ENCODE measurements at places on chromosomes 16 and 17.
A peak's percentile ranks its signal among the peaks of the same experiment; 100 is the strongest.

GRCh38 chr17:2453325-2453724, 52.5 kb upstream of the MNT start:
- DNase-seq, result no peak

- DNase-seq, result peak; percentile 84
Observed at GRCh38 chr17:28712032-28712704, 480 bp upstream of the PROCA1 start.

GRCh38 chr16:53504665-53505064, 1.7 kb upstream of the AKTIP start:
- peak; percentile 57 for DNase-seq

DNA sequence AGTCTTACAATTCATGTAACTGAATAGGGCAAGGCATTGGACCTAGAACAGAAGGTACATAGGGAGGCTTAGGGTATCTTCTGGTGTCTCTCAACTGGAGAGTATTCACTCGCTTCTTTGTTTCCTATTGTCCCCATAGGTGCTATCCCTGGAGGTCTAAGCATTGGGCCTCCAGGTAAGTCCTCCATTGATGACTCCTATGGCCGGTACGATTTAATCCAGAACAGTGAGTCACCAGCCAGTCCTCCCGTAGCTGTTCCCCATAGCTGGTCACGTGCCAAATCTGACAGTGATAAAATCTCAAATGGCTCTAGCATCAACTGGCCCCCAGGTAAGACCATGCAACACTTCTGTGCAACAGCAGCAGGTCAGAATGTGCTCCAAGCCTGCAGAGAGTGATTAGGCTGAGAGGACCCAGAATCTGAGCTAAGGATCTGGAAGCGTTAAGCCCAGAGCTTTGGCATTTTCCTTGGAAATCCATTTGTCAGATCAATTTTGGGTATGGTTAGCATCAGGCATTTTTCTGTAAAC, 35.7 kb downstream of the TMC6 start:
- no peak for DNase-seq

GRCh38 chr16:68889508-68890150, 46.3 kb downstream of the TANGO6 start:
- DNase-seq, result no peak

- no peak for DNase-seq
Observed at GRCh38 chr16:35398180-35398579, 1938.8 kb downstream of the TP53TG3F start.

DNA sequence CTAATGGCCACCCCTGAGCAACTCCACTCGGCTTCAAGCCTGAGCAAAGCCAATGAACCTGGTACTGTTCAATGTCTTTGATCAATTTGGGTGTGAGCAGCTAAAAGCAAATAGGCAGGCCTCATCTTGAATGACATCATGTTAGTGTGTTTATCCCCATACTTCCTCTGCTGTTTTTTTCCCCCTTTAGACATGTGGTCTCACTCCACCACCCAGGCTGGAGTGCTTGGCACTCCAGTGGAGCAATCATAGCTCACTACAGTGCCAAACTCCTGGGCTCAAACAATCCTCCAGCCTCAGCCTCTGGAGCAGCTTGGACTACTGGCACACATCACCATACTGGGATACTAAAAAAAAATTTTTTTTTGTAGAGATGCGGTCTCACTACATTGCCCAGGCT, 75.4 kb downstream of the ARHGAP17 start:
- no peak for DNase-seq

- no peak for DNase-seq
Observed at GRCh38 chr16:62926121-62926801, 890.0 kb upstream of the CDH8 start.

DNA sequence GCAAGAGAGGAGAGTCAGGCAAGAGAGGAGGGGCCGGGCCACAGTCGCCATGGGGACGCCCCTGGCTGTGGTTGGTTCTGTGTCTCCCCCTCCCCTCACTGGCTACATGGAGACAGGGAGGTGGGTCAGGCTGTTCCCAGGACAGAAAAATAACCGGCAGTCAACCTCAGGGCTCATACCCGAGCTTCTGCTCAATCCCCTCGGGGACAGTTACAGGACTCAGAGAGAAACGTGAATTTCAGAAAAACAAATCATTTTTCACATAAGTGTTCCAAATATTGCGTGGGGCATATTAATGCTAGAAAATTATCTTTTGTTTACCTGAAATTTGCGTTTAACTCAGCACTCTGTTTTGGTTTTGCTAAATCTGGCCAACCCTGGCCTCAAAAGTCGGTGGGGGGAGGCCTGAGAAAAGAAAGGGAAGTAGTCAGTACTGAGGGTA, 22.2 kb upstream of the CPSF4L start:
- no peak for DNase-seq

DNA sequence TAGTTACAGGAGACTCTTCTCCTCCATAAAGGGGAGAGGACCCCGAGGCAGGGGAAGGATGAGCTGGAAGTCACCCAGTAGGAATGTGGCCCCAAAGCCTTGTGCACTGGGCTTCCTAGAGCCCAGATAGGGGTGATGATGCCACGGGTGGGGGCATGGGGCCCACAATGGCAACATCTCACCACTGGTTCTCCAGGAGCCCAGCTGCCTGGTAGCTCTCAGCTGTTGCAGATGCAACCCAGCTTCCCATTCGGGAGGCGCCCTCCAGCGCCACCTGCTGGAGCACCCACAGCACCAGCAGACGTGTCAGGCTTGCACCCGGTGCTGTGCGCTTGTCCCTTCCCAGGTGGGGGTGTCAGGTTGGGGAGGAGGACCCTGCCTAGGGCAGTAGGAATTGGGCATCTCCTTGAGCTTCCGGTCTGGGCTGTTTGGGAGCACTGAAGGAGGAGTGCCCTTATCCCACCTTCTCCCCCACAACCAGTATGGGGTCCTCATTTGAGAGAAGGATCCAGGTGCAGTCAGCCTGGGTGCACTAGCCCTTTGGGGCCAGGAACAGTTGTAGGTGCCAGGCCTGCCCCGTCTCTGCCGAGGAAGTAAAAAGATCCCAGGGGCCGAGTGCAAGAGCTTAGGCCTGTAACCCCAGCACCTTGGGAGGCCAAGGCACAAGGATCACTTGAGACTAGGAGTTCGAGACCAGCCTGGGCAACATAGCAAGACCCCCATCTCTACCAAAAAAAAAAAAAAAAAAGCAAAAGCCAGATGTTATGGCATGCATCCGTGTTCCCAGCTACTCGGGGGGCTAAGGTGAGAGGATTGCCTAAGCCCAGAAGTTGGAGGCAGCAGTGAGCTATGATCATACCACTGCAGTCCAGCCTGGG, 14.4 kb downstream of the CDIPT start:
- DNase-seq, result peak; percentile 92

GRCh38 chr16:5003828-5004227, 29.9 kb downstream of the NAGPA start:
- no peak for DNase-seq

GRCh38 chr17:38509772-38510420, 81.6 kb downstream of the ARHGAP23 start:
- no peak for DNase-seq

GRCh38 chr16:2535625-2536013, 2.2 kb upstream of the PDPK1 start:
- DNase-seq, result no peak

GRCh38 chr16:81649561-81650184, 129.4 kb upstream of the PLCG2 start:
- no peak for DNase-seq

DNA sequence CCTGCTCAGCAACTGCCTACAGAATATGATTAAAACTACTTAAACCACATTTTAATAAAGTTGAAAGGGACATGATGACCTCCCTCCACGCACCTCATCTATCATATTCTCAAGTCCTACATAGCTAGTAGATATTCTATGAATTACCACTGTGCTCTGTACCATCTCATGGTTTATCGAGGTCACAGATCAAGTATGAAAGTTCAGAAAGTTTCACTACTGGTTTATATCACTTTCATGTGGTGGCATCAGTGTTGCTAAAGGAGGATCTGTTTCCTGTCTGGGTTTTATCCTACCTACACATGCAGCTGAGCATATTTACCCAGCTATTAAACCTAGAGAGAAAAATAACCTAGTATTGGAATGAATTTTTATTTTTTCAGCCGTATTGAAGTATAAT, 214.9 kb upstream of the MON1B start:
- no peak for DNase-seq

DNA sequence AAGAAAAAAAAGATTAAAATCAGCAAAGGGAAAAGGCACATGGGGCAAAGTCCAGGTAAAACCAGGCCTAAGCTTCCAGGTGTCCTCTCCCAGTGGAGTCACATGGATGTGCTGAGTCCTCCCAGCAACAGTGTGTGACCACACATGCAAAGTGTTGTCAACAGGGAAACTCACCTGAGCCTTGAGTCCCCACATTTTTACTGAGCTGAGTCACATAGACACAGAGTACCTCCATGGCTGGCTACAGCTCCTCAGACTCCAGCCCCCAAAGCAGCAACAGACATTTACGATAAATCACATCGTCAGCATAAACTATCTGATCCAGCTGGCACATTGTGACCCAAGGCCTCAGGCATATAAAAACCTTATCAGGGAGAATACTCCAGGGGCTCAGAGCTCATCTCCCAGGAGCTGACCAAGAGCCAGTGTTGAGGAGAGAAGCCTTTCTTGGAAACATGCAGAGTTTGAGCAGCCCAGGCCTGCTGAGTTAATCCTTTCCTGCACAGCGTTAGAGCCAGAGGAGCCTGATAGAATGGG, 20.5 kb downstream of the ERCC4 start:
- no peak for DNase-seq

GRCh38 chr17:61468263-61468907, 16.2 kb downstream of the TBX4 start:
- DNase-seq, result no peak

DNA sequence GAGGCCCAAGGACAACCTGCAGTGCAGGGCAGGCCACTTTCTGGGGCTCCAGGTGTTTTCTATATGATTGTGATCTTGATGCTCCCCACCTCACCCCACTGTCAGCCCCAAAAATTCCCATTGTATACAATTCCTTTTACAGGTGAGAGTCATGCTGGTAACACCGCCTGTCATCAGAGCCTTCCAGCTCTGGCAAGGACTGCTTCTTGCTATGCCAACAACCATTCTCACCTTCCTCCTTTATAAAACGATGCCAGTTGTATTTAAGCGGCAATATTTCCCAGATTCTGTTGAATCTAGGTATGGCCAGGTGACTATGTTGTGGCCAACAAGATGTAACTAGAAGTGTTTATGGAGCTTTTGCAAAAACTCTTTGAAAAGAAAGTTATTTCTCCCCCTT, 30.4 kb upstream of the CALB2 start:
- no peak for DNase-seq

DNA sequence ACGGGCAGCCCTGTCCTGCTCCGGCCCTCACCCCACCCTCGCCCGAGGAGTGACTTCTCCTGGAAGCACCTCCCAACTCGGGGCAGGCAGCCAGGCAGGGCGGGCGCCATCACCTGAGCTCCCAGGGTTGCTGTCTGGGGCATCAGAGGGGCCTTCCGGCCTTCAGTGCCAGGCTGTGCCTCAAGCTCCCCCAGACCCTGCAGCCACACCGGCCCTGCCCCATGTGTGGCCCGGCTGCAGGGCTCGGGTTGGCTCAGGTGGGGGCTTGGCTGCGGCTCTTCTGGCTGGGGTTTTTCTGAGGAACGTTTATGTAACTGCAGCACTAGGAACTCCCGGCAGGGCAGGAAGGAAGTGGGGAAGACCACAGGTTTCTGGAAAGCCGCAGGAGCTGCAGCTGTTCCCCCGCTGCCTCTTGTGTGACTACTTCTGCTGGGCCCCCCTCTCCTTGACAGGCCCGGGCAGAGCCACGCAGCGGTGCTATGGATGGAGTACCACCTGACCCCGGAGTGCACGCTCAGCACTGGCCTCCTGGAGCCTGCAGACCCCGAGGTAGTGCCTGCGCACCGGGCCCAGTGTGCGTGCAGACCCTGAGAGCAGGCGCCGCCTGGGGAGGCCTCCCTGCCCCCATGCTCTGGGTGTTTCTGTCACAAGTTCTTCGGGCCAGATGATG, 45.6 kb downstream of the PRMT7 start:
- DNase-seq, result peak; percentile 85

DNA sequence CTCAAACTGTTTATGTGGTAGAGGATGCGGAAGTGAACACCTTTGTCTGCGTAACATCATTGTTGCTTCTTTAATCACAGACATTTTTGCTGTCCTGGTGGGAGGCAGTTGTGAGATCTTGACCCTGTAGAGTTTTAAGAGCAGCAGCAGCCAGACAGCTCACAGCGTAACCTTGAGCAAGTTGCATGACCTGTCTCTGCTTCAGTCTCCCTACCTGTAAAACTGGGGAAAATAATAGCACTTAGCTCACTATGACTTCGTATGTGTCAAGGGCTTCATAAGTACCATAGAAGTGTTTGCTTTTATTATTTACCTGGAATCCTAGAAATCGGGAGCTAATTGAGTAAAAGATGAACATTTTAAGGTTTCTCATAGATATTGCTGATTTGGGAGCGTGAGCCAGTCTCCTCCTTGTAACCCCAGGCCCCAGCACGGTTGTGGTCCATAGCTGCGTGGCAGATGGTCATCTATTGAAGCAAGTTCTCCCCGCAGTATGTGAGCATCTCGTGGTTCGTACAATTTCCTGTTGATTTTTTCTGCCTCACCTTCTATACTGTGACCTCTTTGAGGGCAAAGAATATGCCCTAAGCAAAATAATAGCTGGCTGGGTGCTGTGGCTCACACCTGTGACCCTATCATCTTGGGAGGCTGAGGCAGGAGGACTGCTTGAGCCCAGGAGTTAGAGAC, 34.4 kb downstream of the GPRC5B start:
- DNase-seq, result no peak

DNA sequence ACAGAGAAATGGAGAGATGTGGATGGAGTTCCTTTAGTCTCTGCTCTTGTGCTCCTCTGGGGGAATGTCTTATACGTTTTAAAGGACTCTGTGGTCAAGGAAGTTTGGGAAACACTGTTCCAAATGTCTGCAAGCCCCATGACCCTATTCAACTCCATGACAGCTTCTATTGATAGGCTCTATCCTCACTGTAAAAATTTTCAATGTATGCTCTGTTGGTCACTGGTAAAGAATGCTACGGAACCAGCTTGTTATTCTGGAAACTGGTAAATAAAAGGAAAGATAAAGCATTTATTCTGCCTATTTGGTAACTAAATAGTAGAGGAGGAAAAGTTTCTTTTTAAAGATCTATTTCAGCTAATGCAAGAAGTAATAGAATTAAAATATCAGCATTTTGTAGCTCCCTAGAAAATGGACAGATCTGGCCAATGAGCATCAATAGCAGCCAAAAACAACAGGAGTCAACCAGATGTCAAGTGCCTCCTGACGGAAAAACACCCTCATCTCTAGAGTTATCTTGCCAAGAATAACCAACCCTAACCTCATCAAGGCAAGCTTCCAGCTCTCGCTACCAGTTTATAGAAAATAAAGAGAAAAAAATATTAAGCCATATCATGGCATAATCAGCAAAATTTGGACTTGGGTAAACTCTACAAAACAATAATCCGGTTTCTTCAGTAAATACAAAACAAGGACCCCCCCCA, 16.1 kb downstream of the GDE1 start:
- DNase-seq, result no peak

DNA sequence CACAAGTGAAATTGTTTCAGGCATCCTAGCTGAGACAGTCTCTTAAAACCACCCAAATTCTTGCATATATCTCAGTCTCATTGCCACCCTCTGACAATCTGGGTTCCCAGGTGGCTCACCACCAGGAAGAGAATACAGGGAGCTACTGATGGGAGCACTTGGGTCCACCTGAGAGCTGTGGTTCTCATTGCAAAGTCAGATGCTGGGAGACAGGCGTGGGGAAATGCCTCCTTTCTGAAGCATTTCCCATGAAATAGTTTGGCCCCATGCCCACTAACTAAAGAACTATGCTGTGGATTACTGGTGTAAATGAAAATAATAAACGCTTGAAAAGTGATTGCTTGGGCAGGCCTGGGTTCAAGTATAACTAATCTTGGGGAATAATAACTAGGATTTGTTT, 70.3 kb downstream of the CMC2 start:
- no peak for DNase-seq

GRCh38 chr16:66272461-66272860, 94.0 kb upstream of the CDH5 start:
- DNase-seq, result peak; percentile 3

Data from activated CD8-positive, alpha-beta memory T cell treated with anti-CD3 and anti-CD28 coated beads for 24 hours (primary cell).